ENCODE measurements at places on chromosomes 2 and 18. TPM values are rescaled to one million over a fixed set of nuclear protein-coding genes. Genes with fewer than 3 reads are reported as not detected.

ADAM17 gene
- 36.2 TPM for total RNA-seq

TTN gene
- total RNA-seq: 3.1 TPM

DNA sequence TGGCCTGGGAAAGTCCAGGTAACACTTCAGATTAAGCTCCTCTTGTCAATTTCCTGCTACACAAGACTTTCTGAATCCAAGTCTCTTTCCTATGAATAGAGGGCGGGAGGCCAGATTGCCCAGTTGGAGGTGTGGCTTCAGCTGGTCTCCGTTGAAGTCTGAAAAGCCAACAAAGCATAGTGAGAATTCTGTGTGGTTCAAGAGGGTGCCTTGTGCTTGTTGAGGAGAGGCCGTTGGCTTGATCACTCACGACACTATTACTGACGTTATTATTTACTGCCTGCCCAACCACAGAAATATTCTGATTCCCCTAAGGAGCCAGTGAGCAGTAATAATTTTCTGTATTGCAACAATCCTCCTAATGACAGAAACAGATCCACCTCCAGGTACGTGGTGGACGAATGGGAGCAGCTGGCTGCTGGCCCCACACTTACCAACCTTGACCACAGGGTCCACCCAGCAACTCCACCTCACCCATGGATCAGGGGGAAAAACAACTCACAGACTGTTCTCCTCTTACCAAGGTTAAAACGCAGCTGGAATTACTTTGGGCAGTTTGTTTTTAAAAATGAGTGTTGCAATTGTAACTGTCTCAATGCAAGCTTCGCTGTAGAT, 21.9 kb downstream of the NRP2 start:
- DNase-seq: no peak
- H3K4me1 ChIP-seq: peaks cover 77% of the 10 kb centered on the region
- H3K27me3 ChIP-seq: no peaks in the 10 kb centered on the region
- H3K36me3 ChIP-seq: peaks cover 8% of the 10 kb centered on the region

DNA sequence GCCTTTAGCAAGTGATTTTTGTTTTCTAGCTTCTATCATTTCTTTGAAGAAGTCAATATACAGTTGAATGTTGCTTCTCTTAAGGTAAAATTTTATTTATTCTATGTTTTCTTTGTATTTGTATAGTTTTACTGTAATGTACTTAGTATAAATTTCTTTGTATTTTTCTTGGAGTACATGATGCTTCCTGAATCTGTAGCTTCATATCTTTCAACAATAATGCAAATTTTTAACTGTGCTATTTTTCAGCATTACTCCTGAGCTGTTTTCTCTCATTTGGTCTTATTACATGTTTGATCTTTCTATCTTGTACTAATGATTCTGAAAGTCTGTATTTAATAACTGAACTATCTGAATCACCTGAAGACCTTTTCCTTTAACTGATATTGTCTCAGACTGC, 253.9 kb upstream of the NXPH2 start:
- no peaks in the 10 kb centered on the region for H3K27me3 ChIP-seq
- H3K27ac ChIP-seq: no peak overlapping the region
- H3K4me3 ChIP-seq: no peak overlapping the region
- H3K4me1 ChIP-seq: no peaks in the 10 kb centered on the region
- DNase-seq: no peak

GRCh38 chr2:98464772-98465310, 20.2 kb downstream of the INPP4A start:
- peak overlapping the region; percentile 28 for H3K4me3 ChIP-seq
- peak overlapping the region; percentile 66 for H3K27ac ChIP-seq
- no peak for DNase-seq
- no peaks in the 10 kb centered on the region for H3K27me3 ChIP-seq

- H3K36me3 ChIP-seq: no peaks in the 10 kb centered on the region
- no peak for DNase-seq
- H3K27me3 ChIP-seq: no peaks in the 10 kb centered on the region
- no peak overlapping the region for H3K4me3 ChIP-seq
- no peaks in the 10 kb centered on the region for H3K4me1 ChIP-seq
Measured at GRCh38 chr2:55408098-55408882, 11.4 kb downstream of the CCDC88A start.

DNA sequence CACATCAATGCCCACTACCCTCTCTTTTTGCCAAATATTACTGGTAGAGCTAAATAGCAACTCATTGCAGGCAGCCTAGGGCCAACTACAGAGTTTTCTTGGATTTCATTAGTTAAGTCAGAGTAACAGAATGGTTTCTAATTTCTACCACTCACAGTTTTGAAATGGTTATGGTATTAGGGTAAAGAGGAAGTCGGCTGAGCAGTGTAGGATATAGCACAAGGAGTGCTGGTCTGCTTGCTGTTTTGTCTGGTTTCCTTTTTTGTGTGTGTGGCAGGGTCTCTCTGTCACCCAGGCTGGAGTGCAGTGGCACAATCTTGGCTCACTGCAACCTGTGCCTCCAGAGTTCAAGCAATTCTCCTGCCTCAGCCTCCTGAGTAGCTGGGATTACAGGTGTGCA, 289.2 kb upstream of the CCDC68 start:
- no peak for DNase-seq
- peaks cover 11% of the 10 kb centered on the region for H3K4me1 ChIP-seq

GRCh38 chr2:231049286-231050017, 7.2 kb upstream of the PSMD1 start:
- no peak overlapping the region for H3K27ac ChIP-seq
- no peak overlapping the region for H3K4me3 ChIP-seq

DNA sequence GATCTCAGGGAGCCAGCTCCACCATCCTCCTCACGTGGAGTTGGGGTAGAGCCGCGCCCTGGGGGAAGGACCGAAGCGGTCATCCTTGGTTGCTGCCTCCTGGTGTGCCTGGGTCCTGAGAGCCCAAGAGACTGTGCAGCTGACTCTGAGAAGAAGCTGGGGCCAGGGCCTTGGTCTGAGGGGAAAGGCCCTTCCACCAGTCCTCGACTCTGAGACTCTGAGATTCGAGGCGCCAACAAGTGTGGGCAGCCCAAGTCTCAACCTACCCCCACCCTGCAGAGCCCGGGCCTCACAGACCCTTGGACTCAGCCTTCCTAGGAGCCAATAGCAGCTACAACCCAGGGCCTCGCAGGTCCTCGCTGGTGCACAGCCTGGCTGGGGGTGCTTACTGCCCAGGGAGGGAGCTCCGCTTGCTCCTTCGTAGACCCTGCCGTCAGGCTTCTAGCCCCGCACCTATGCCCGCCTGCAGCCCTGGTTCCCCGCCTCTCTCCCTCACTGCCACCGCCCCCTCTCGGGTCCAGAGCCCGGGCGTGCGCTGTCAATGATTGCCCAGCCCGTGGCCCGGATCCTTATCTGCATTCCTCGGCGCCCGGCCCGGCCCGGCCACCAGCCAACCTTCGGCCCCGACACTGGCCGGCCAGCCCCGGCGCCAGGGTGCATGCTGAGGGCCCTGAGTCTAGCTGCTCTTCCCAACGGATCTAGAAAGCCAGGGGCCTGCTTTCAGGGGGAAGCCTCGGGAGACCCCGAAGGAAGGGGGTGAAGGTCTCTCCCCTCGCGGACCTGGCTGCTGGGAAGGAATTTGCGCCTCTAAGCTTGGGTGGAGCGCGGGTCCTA, 2.0 kb downstream of the IHH start:
- H3K27me3 ChIP-seq: peaks cover 15% of the 10 kb centered on the region
- peaks cover 46% of the 10 kb centered on the region for H3K4me1 ChIP-seq
- H3K27ac ChIP-seq: no peak overlapping the region
- no peak overlapping the region for H3K4me3 ChIP-seq
- DNase-seq: no peak
- no peaks in the 10 kb centered on the region for H3K36me3 ChIP-seq

DNA sequence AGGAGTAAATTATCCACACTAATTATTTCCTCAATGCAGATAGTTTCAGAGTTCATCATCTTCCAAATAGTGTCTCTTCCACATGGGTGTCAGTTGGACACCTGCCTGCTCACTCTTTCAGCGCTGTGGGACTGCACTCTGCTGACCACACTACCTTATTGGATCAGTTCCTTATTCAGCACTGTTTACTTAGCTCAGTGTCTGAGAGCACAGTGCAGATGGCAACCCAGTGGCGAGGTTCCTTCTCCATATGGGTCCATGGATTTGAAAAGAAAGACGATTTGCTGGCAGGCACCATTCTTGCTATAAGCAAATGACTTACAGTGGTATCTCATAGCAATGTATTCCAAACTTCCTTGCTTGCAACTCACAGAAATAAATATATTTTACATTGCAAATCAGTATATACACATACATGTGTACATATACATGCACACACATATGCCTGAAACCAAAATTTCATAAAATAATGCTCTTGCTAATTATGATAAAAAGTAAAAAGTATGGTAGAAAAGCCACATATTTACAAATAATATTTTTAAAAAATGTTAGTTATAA, 354.8 kb downstream of the INSIG2 start:
- H3K4me3 ChIP-seq: no peak overlapping the region
- H3K36me3 ChIP-seq: no peaks in the 10 kb centered on the region
- no peaks in the 10 kb centered on the region for H3K27me3 ChIP-seq
- no peak overlapping the region for H3K27ac ChIP-seq
- H3K4me1 ChIP-seq: no peaks in the 10 kb centered on the region

DNA sequence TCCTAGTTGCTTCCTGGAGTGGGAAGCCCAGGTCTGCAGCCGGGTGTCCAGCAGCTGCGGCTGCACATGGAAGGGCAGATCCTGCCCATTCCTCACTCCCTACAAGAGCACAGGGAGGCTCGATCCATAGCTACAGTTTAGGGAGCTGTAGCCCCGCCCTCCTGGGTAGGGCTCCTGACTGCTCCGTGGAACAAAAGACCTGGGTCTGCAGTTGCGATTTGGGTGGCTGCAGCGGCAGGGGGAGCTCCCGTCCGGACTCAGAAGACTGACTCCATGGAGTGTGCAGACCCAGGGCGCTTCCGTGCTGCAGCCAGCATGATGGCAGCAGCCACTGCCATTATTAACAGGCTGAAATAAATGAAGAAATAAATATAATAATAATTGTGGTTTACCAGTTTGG, 157.3 kb downstream of the CTNNA2 start:
- no peak overlapping the region for H3K27ac ChIP-seq
- H3K36me3 ChIP-seq: no peaks in the 10 kb centered on the region
- no peak overlapping the region for H3K4me3 ChIP-seq
- no peaks in the 10 kb centered on the region for H3K4me1 ChIP-seq
- no peaks in the 10 kb centered on the region for H3K27me3 ChIP-seq

DNA sequence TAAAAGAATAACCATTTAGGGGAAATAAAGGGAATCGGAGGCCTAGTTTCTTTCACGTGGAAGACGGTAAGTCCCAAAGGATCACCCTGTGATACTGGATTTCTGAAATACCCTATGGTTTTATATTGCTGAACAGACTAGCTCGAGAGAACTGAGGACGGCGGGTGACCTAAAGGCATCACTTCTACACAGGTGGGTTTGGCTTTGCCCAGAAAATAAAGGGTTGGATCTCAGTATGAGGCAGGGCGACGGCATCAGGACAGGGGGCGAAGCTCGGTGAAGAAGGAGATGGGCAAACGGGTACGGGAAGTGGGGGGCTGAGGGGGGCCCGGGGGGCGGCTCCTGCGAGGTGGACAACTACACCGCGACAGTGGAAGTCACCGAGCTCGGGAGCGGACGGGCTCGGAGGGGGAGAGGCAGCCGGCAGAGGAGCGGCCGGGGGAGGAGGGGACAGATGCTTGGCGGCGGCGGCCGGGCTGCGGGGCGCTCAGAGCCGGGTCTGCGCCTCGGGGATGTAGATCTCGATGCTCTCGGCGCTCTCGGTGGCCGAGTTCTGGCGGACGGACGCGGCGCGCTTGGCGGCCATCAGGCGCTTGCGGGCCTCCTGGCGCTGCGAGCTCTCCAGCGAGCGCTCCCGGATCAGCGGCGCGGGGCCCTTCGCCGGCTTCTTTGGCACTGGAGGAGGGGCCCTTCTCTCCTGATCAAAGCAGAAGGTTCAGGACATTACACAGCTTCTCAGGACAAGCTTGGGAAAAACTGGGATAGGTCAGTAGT, 48.9 kb downstream of the TGIF1 start:
- no peaks in the 10 kb centered on the region for H3K27me3 ChIP-seq
- no peak overlapping the region for H3K27ac ChIP-seq
- no peaks in the 10 kb centered on the region for H3K36me3 ChIP-seq
- DNase-seq: no peak
- peak overlapping the region; percentile 69 for H3K4me3 ChIP-seq
- H3K4me1 ChIP-seq: peaks cover 12% of the 10 kb centered on the region

GRCh38 chr18:55906536-55906935, 318.5 kb upstream of the TCF4 start:
- H3K27ac ChIP-seq: no peak overlapping the region
- no peaks in the 10 kb centered on the region for H3K36me3 ChIP-seq
- no peaks in the 10 kb centered on the region for H3K4me1 ChIP-seq
- no peaks in the 10 kb centered on the region for H3K27me3 ChIP-seq

GRCh38 chr2:81528852-81529480, 1224.4 kb upstream of the LRRTM1 start:
- no peak overlapping the region for H3K4me3 ChIP-seq
- no peaks in the 10 kb centered on the region for H3K36me3 ChIP-seq
- no peaks in the 10 kb centered on the region for H3K4me1 ChIP-seq
- H3K27ac ChIP-seq: no peak overlapping the region

- no peak overlapping the region for H3K4me3 ChIP-seq
- peak overlapping the region; percentile 86 for H3K27ac ChIP-seq
- H3K27me3 ChIP-seq: no peaks in the 10 kb centered on the region
Measured at GRCh38 chr2:23620841-23621341, 235.9 kb downstream of the KLHL29 start.

GRCh38 chr2:38432820-38433606, 55.9 kb upstream of the ATL2 start:
- H3K27ac ChIP-seq: no peak overlapping the region
- H3K4me1 ChIP-seq: peaks cover 12% of the 10 kb centered on the region
- DNase-seq: no peak
- H3K27me3 ChIP-seq: no peaks in the 10 kb centered on the region
- H3K4me3 ChIP-seq: no peak overlapping the region
